ENCODE measurements at places on chromosomes 4 and X. TPM values are rescaled to one million over a fixed set of nuclear protein-coding genes. Genes with fewer than 3 reads are reported as not detected.

Gene CXCL10
- total RNA-seq: 21.7 TPM

Gene TMEM35A
- 1.0 TPM for total RNA-seq

Gene PFKFB1
- total RNA-seq: not detected

Gene XAGE1B
- total RNA-seq: not detected

Gene VSIG1
- total RNA-seq: 1.4 TPM

Gene MAGEA2B
- not detected for total RNA-seq

Gene TSPAN5
- 23.7 TPM for total RNA-seq

Gene FAM149A
- total RNA-seq: 3.5 TPM

Gene FGF13
- 3.2 TPM for total RNA-seq

Gene GSPT2
- 8.7 TPM for total RNA-seq

Gene MAP9
- 6.8 TPM for total RNA-seq

Gene BTC
- total RNA-seq: not detected

Measured in spleen (tissue), 13 donors.